ENCODE measurements at places on chromosomes 7 and 10.

GRCh38 chr10:33010132-33011037, 52.4 kb upstream of the ITGB1 start:
- DNase-seq = no peak

DNA sequence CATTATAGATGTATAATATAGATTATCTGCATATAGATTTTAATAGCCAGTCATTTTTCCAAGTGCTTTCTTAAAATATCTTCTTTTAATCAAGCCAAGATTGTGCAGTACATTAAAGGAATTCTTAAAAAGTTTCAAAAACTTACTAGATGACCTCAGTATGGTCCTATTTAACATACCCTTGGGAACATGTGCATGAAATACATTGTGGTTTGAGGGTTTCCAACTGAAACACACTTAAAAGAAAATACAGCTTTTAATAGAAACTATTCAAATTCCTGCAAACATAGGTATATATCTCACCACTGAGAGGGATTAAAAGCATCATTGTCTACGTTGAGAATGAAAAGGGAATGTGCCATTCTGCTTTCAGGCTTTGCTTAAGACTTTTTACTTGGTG, 364.9 kb downstream of the SUGCT start:
- DNase-seq = no peak

- DNase-seq = no peak
Observed at GRCh38 chr7:91291902-91292301, 27.7 kb downstream of the FZD1 start.

- DNase-seq = no peak
Observed at GRCh38 chr10:89466599-89467035, 52.2 kb downstream of the IFIT5 start.

DNA sequence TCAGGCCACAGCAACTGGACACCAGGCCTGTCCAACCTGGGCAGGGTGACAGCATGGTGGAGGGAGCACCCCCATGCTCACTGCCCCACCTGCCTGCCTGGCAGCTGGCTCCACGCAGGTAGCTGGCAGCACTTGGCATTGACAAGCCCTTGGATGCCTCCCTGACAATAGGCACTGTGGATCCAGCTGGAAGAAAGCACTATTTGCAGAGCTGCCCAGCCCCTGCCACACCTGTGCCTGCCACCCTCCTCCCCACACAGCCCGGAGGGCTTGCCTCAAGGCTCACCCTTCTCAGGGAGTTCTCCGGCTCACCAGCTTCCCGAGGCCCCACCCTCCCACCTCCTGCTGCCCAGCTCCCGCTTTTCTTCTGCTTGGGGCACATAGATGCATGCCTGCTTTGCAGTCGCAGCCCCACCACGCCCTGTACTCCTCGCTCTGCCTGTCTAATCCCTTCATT, 160.1 kb downstream of the NEURL1 start:
- DNase-seq = no peak
